Stimulated activated CD8-positive, alpha-beta memory T cell treated with anti-CD3 and anti-CD28 coated beads, Interleukin-15, amount 100 ng/mL, for 24 hours (primary cell): ENCODE measurements at places on chromosomes 16 and 17.

- DNase-seq, result no peak
These were observed 181.1 kb downstream of the CCDC182 start for GRCh38 chr17:57563958-57564357.

DNA sequence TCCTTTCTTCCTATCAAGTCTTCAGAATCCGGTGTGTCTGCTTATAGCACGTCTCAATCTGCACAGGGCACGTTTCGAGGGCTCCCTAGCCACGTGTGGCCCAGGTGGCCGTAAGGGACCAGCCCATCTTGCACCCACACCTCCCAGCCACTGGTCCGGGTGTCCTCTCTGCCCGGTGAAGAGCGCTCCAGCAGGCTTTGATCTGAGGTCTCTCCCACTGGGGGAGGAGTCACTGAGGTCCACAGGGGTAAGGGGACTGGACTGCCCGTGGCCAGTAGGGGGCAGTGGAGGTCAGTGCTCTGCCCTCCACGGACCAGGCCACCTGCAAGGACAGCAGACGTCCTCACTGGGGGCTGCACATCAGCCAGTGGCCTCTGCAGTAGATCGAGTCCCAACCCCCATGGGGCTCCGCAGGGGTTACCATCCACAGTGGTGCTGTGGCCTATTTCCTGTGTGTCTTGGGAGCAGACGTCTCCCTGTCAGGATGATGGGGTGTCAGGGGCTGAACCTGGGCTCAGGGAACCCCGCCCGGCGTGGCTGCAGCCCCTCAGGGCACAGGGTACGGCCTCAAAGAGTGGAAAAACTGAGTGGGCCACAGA is 204.1 kb upstream of the CIBAR2 start:
- no peak for DNase-seq

DNA sequence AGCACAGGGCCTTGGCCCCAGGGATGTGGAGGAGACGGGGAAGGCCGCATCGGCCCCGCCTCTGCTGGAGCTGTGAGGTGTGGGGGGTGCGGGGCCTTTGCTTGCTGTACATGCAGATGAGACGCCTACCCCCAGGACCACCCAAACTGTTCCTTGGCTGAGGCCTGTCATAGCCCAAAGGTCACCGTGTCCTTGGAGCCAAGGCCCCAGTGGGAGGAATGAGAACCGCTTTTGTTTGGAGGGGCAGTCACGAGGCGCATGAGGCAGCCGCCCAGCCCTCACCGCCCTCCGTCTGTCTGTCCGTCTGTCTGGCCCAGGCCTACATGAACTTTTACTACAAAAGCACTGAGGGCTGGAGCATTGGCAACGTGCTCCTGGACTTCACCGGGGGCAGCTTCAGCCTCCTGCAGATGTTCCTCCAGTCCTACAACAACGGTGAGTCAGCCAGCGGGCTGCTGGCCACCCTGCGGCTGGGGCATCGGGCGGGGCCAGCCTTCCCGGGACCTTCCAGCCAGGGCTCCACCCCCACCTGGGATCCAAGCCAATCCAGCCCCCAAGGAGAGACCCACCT is 8.8 kb downstream of the TAX1BP3 start:
- DNase-seq, result no peak

- no peak for DNase-seq
These were observed 656 bp downstream of the MRPL58 start for GRCh38 chr17:75013092-75013559.

DNA sequence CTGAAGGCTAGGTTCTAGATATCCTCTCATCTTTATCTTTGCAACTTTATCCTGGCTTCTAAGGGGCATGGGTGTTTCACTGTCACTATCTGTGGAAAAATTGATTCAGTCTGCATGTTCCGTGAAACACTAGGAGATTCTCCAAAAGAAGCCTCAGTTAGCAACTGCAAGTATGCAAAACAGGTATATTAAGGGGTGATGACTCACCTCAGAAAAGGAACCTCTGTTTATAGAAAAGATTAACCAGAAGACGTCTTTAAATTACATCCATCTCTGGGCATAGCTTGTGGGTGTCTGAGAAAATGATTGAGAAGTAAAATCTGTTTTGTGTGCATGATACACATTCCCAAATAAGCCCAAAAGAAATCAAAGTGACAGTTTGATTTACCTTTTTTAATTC is 353.8 kb upstream of the HSBP1 start:
- no peak for DNase-seq

DNA sequence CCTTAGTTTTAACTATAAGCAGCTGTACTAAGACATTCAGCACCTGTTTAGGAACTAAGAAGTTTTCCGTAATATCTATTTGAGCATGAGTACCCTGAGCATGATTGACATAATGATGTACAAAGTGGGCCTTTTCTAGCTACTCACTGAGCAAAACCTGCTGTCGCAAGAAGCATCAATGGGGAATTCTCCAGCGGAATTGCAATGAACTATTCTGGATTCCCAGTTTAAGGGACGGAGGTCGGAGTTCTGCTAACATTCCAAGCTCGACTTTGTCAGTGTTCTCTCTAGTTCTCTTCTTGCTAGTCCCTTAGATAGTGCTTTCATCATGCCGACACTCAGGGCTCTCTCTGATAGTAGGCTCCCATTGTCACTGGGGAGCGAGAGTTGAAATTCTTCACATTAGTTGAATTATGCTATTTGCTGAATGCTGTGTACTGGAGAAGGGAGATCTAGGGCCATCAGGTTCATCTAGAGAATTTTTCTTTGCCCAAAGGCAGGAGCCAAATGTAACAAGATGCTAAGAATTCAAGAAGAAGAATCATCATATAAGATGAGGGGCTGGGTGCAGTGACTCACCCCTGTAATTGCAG is 40.2 kb upstream of the MYH2 start:
- no peak for DNase-seq

DNA sequence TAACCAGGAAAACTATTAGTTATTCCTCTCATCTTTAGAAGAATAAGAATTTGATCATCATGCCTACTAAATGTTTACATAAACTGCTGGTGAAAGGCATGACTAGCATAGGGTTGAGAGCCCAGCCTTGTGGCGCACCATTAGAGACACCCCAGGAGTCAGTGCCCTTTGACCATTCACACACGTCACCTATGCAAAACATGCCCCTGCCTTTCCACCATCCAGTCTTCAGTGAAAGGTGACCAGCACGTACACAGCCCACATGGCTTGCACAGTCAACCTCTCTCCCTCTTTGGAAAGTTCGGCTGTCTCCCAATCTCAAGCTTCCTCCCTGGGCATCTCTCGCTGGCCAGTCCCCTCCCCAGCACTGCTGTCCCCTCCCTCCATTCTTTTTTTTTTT is 150.3 kb downstream of the ENGASE start:
- no peak for DNase-seq

DNA sequence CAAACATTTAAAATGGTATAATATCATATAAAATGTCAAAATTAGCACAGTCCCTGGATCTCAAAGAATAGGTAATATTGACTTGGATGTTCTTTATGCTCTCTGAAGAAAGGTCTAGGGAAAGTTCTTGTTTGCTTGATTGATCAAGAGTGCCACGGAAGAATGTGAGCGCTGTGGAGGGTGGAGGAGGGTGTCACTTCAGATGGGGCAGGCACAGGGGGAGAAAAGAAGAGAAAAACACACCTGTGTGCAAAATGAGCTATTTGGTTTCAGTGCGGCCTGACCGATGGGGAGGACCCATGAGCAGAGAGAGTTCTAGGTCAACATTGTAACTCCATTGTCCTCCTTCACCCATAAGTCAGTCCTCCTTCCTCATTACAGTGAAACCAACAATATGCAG is 8.8 kb upstream of the VPS4A start:
- DNase-seq, result no peak

DNA sequence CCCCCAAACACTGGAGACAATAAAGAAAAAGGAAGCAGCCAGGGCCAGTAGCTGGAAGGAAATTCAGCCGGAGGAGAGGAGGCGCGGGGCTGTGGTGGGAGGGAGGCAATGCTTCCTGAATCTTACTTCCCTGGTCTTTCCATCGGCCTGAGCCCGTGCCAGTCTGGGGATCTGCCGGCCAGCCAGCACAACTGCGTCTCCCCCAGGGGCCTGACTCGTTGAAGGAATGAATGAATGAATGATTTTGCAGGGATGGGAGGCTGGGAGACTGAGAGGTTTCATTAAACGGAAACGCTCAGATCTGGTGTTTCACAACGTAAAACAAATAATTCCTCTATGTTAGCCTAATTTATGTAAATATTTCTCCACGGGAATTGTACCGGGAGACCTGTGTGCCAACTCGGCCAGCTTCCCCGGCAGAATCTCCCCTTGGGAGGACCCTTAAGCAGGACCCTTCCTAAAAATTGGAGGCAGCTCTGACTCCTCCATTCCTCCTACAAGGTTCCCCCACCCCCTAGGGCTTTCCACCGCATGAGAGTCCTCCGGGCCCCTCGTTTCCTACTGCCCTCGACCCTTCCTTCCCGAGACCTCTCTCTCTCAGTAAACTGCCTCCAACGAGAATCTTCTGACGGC is 1.3 kb upstream of the BAIAP2 start:
- DNase-seq, result no peak

GRCh38 chr17:46733837-46734475 is 84.5 kb downstream of the WNT3 start:
- DNase-seq, result no peak

GRCh38 chr16:84271866-84272265 is 22.8 kb upstream of the WFDC1 start:
- DNase-seq, result no peak

DNA sequence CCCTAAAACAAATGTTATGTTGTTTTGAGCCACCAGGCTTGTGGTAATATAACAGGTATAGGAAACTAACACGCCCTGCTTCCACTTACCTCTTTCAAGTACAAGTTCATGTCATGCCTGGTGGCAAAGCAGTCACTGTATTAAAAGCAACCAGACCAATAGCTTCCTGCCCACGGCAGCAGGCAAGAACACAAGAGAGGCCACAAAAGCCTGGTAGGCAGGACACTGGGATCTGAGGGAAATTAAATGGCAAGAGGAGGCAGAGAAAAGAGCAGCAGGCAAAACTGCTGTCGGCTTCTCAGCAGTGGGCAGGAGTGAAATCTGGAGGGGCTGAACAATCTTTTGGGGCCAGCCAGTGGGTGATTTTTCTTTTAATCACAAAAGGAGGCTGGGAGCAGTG is 2.2 kb downstream of the CYTH1 start:
- DNase-seq, result no peak

DNA sequence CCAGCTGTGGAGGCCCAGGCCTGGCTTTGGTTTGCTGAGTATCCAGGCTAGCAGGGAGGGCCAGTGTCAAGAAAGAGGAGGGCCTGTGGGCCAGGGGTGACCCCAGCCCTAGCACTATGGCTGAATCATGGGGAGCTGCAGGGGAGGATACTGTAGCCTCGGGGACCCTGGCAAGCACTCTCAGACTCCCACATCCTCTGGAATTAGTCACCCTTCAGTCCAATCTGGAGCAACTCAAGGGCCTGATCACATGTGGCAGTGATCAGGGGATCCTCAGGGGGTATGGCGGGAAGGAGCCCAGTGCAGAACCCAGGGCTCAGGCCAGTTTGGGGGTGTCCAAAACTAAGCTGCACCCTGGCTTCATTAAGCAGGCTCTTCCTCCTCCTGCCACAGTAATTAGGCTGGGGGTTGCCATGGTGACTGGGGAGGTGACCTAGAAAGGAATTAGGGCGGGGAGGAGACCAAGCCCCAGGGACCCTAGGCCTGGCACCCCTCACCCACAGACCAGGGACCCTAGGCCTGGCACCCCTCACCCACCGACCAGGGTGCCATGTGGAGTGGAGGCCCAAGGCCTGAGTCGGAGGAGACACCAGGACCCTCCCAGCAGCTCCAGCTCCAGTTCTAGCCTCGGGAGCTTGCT is 5.8 kb downstream of the NLGN2 start:
- DNase-seq, result no peak

GRCh38 chr16:58444265-58444664 is 52.0 kb downstream of the GINS3 start:
- DNase-seq, result no peak

DNA sequence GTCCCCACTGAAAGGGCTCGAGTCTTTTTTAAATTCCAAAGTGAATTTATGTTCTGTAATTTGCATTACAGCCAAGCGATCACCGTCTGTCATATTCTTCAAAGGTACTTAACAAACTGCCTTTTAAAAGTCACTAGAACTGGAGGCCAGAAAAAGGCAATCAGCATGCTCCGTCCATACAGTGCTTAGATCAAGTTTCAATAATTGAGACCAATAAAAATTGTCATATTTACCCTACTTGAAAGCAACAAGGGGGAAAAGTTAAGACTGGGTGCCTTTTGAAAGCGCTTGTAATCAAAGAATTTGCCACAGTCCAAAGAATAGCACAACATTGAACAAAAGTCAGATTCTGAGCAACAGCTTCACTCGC is 9.0 kb upstream of the ZFHX3 start:
- no peak for DNase-seq

GRCh38 chr17:72399608-72400487 is 279.0 kb downstream of the SOX9 start:
- no peak for DNase-seq

DNA sequence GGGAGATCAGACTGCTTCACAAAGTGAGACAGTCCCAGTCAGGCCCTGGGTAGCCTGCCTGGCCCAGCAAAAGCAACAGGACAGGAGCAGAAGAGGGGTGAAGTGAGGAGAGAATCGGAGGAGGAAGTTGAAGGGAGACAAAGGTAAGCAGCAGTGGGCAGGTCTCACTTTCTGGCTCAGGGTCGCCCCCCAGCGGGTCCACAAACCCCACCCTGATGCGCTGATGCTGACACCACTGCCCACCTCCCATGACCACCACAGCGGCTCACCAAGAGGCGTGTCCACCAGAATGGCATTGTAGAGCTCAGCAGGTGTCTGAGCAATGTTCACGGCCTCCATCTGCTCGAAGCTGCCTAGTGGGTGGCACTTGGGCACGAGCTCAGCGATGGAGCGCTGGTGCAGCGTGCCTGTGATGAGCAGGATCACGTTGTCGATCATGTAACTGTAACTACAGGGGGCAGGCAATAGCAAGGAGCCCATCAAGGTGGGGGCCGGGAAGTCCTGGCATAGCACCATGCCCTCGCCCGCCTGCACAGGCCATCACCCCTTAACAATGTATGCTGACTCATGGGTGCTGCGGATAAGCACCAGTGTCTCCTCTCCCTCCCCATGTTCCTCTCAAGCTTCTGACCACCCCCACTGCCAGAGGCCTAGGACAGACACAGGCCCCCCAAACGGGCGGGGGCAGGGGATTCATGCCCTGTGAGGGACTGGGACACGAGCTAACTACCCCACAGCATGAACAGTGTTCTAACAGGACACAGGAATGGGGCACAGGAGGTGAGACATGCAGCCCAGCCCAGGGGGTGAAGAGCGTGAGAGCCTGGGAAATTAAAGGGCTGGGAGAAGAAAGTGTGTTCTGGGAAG is 13.6 kb downstream of the HSD11B2 start:
- no peak for DNase-seq

DNA sequence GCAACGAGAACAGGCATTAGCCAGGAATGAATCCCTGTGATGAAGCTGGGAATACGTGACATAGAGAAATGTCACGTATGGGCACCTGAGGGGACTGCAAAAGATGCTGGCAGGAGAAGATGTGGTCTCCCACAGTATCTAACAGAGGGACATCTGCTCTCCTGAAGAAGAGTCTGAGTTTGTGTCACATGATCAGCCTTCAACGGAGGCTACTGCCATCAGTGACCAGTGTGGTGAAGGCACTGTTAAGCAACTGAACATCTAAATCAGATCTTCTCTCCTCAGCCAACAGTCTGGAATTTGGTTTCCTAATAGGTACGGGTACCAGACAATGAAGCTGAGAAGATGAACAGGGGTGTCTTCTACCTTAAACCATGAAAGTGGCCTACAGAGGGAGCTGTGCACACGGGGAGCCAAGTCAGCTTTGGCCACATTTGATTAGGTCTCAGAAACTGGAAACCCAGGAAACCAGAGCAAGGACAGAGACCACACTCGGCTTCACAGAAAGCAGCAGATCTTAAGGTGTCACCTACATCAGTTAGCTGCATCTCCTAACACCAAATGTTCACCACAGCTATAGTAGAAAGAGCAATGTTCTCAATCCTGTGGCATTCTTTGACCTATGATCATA is 41.8 kb downstream of the BRD7 start:
- no peak for DNase-seq
